ENCODE measurements at places on chromosomes 2 and 18.

DNA sequence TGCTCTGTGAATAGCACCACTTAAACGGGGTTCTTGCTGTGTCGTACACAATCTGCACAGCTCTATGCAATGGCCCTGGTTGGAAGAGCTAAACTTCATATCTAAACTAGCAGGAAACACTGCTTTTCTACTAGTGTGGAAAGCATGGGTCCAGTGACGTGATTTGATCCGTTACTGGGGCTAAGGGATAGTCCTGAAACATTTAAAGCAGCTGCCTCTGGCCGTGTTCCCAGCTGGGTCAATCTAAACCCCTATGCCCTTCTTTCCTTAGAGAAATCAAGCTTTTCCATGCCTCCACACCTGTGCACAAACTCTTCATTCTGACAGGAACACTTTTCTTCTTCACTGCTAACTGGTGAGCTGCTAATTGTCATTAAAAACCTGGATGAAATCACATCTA, 5.4 kb upstream of the IGFBP5 start:
- no peak for DNase-seq

- no peak for DNase-seq
Measured at GRCh38 chr2:30444273-30444672, 2.8 kb upstream of the LCLAT1 start.

GRCh38 chr2:178404368-178404767, 46.6 kb downstream of the PRKRA start:
- DNase-seq: no peak

DNA sequence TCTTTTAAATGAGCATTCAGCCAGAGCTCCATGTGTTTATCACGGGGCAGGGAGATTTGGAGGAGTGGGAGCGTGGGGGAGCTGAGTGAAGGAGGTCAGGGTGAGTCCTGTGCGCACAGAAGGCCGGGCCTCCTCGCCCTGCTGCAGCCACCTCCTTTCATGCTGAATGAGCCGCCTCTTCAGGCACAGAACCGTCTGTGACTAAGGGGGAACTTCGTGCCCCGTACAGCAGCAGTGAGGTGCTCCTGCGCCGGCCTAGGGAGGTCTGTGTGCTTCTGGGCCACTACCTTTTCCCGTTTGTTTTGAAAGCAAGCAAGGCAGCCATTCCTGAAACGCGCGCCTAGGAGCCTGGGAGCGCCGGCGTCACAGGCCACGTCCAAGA, 27.1 kb upstream of the ZNF516 start:
- DNase-seq: no peak

DNA sequence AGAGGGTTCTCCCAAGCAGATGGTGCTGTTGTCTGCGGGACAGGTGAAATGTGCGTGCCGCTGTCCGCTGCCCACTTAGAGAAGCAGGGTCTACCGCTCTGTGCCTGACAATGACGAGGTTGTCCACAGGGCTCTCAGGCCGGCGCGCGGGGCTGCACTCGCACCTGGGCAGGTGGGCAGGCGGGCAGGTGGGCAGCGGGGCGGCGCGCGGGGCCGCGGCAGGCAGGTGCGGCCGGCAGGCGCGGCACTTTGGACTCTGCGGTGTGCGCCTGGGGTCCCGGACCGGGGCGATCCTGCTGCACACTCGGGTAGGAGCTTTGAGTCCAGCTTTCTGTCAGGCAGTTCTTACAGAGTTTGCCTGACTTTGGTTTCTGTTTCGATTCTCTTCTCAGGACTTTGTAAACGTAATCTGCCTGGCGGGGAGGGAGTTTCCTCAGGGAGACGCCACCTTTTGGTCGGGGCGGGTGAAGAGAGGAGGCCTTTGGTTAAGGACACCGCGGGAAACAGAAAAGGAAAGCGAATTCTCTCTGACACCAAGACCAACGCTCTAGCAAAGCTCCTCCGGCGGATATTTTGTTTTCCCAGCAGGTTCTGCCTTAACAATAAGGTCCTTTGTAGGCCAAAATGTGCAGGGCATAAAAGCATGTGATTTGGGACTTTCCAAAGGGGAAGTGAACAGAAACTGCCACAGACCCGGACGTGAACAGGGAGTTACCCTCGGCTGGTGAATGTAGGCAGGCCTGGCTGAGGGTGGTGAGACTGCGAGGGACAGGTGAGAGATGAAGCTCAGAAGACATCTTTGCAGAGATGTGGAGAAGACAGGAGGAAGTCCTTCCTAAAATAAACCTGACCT, at the start of gene IFIH1:
IFIH1 (minus strand) TSS at position 357 of the 853 bp plus-strand sequence. CDS start 377 bp downstream, outside the sequence.
- peak; percentile 55 for DNase-seq

GRCh38 chr2:132373391-132374135, 43.0 kb upstream of the GPR39 start:
- DNase-seq: no peak

GRCh38 chr2:218607436-218608115, at the start of gene PLCD4:
TSS of gene PLCD4 (plus strand) at chr2:218607899. CDS start at chr2:218615740, 7,841 bp downstream.
- no peak for DNase-seq

DNA sequence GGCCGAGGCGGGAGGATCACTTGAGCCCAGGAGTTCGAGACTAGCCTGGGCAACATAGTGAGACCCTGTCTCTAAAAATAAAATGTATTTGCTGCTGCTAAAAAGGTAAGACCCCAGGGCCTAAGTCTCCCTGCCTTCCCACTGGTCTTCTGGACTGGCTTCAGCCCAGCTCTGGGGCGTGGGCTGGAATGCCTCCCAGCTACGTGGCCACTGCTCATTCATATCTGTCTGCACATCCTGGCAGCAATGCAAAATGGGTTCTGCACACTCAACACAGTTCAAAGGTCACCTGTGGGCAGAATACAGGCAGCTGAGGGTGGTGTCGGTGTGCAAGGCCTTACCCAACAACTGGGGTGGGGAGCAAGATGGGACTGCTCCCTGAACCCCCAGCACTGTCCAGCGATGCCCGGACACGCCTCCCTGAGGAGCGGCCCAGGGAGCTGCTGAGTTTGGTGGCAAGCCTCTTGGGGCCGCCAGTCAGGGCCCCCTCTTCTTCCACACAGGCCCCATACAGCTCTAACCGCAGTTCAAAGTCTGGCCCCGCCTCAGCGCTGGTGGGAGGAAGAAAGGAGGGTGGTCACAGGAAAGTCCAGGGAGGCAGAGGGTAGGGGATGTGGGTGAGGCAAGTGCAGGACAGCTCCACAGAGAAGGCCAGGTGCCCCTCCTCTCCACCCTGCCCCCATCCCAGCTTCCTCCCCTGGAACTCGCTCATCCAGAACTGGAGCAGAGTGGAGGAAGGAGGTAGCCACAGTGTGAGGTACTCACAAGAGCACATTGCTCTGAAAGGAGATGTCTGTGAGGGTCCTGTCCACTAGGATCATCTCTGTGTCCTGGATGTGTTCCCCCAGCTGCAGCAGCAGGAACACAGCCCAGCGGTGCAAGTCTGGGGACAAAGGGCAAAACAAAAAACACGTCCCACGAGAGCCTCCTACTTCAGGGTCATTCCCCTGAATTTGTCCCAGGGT, 8.2 kb downstream of the WDR54 start:
- DNase-seq: no peak

DNA sequence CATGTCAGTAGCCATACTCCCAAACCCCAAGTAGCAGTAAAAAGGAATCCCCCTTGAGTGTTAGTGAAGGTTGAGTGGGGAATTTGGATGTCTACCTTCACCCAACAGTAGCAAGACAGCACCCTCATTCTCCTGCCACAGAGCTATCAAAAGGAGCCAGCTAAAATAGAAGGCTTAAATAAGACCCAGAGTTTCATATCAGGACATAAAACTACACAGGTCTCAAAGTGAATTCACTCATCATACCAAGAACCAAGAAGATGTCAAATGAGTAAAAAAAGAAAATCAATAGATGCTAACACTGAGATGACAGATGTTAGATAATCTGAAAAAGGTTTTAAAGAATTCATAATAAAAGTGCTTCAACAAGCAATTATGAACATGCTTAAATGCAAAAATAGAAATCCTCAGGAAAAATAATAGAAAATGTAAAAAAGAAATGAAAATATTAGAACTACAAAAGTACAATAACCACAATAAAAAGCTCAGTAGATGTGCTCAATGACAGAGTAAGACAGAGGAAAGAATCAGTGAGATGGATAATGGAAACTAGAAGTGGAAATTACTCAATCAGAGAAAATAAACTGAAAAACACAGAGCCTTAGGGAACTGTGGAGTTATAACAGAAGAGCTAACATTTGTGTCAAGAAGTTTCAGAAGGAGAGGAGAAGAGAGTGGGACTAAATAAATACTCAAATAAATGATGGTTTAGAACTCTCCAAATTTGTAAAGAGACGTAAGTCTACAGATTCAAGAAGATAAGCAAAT, 90.5 kb downstream of the EDAR start:
- no peak for DNase-seq

DNA sequence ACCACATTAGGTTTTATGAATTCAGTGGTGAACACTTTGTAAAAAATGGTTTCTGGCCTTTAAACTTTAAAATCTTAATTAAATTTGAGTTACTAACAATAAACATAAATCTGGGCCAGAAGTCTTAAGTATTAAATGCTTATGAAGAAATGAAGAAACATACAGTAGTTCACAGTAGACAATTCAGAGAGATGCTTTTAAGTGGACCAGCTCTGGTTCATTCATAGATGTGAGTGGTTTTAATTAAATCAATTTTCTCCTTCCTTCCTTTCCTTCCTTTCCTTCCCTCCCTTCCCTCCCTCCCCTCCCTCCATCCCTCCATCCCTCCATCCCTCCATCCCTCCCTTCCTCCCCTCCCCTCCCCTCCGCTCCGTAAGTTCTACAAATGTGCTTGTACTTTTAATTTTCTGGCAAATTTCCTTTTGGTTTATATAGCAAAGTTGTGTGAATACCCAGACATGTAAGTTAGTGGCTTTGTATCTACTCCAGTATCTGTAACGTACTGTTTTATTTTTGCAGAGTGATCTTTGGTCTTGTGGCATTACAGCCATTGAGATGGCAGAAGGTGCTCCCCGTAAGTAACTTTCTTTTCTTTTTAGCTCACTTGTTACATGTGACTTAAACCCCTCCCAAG, 136.5 kb downstream of the MAP4K4 start:
- DNase-seq: no peak

DNA sequence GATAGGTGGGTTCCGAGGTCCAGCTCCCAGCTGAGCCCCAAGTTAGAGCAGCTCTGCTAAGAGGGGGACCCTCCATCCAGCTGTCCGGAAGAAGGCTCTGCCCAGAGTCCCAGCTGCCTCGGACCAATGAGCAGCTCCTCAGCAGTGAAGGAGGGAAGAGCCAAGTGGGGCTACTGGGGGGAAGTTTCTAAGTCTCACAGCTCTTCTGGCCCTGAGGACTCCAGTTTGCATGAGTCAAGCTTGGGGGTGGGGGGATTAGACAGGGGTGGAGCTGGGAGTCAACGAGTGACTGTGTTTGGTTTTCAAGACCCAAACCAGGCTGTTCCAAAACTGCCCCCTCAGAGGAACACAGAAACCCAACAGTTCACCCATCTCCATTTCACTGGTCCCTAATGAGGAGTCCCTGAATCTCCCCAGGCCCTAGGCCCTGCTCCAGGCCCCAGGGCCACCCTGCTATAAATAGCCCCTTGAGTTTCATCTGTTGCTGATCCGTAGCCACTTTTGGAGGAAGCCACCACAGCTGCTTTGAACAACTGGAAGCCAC, 100.9 kb downstream of the TNS1 start:
- DNase-seq: no peak

- DNase-seq: no peak
Measured at GRCh38 chr2:197152451-197153228, 157.9 kb downstream of the ANKRD44 start.

DNA sequence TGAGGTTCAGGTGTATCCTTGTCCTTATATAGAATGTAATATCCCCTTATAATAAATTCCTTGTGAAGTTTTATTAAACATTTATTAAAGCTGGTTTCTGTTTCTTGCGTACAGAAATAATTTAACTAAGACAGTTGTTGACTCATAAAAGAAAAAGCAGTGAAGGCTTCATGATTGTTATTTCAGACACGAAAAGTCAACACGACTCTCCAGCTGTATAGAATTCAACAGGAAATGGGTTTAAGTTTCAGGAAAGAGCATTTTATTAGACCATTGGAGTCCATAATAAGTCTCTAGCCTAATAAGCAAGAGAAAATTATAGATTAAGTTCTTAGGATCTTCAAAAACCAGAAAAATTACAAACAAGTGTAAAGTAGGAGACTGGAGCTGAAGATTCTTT, 62.2 kb downstream of the KCNE4 start:
- no peak for DNase-seq

GRCh38 chr2:64784168-64785061, 130.7 kb upstream of the SERTAD2 start:
- no peak for DNase-seq

GRCh38 chr2:14387332-14387731, 245.2 kb upstream of the LRATD1 start:
- DNase-seq: no peak

GRCh38 chr2:26646986-26647672, 6.0 kb upstream of the CIB4 start:
- DNase-seq: no peak

- DNase-seq: no peak
Measured at GRCh38 chr2:217837530-217837929, 165.3 kb downstream of the TNS1 start.

- no peak for DNase-seq
Measured at GRCh38 chr2:53490659-53491058, 276.9 kb upstream of the CHAC2 start.

DNA sequence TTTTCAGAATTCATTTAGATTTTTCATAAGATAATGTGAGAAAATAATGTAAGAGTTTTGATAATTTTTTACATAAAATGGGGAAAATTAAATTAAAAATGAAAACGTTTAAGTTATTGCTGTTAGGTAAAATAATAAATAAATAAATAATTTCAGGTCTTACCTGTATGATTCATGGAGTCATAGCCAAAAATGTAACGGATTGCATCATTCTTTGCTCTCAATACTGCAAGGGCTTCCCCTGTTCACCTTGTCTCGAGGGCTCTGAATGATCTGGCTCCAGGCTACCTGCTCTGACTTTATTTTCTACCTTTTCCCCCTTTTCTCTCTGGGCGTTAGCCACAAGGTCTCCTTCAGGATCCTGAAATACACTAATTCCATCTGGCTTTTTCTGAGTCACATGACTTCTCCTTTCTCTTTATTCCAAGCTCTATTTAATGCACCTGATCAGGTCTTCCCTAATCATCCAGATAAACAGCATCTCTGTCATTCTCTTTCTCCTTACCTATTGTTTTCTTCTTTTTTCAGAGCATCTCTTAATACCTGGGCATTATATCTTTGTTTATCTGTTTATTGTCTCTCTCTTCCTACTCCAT, 30.0 kb upstream of the CFAP36 start:
- no peak for DNase-seq

DNA sequence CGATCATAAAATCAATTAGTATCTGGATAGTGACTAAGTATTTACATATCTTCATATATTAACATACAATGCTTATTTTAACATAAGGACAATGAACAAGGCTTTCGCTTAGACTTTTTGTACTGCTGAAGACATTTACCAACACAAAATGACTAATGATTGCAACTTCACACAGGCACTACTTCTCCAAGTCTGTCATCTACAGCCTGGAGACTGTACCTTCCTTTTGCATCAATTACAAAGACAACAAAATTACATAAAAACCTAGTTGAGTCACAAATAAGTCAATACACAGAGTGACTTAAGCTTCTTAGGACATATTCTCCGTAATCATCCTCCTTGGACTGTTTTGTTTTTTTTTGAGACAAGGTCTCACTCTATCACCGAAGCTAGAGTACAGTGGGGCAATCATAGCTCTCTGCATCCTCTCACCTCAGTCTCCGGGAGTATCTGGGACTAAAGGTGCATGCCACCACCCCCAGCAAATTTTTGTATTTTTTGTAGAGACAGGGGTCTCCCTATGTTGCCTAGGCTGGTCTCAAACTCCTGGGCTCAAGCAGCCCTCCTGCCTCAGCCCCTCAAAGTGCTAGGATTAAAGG, 15.9 kb downstream of the PUM2 start:
- DNase-seq: no peak

Data from activated T-cell treated with anti-CD3 and anti-CD28 coated beads for 1 hour (primary cell).